ENCODE measurements at places on chromosomes 2 and 18.

- no peak for DNase-seq
These were observed 10.0 kb downstream of the INPP4A start for GRCh38 chr2:98454500-98455235.

DNA sequence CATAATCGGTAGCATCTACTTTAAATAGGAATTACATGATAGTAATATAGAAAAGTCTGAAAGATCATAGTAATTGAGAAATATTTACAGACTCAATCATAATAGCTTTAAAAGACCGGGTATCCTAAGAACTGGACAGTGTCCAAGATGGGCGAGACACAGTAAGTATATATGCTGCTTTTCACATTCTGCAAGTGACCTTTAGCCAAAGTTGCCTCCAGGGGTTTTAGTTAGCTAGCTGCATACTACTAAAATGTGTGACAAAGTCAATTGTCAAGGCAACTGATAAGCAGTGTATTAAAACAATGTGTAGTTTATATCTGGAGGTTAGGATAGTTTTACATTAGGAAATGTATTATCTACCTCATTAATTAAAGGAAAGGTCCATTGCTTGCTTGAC, 24.6 kb downstream of the CD302 start:
- no peak for DNase-seq

DNA sequence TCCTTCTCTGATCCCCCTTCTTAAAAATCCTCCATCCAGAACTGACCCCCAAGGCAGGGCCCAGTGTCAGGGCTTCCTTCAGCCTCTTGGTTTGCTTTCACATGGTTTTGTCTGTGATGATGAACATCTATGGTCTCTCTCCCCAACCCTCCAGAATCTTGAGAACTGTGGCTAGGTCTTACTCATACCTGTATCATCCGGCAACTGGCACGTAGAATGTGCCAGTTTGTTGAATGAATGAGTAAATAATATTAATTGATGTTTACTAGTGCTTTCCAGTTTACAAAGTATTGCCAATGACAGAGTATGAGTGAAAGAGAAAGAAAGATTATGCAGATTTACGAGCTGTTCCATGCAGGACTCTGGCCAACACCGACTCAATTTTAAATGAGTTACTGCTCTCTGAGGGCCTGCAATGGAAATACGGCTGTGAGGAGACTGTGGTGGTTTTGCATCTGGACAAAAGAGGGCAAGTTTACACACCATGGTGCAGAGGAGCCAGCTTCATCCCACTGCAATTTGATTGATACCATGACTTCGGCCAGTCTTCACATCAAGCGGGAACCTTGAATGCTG, 29.9 kb upstream of the TRIB2 start:
- no peak for DNase-seq

DNA sequence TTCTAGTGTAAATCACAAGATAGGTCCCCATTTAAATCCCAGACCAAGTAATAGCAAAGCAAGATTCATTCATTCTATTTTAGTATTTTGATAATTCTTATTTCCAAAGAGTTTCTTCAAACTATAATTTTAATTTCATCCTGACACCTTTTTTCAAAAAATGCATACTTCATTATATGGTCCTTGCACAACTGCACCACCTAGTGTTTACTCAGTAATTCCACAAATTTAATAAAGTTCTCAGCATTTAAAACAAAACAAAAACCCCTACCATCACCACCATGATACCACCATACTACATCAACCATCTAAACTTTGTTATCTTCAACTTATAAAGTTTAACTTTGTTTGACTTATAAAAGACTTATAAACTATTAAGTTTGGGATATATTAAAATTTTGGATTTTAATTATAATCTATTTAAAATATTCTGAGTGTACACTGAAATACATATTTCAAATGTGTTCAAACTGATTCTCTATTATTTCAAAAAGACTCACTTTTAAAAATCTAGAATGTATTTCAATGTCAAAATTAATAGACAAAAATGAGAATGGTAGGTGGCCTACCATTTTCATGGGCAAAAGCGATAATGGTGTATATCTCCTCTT, 44.2 kb downstream of the WDPCP start:
- DNase-seq: no peak

GRCh38 chr2:231144896-231145295, 20.1 kb upstream of the HTR2B start:
- DNase-seq: no peak

GRCh38 chr2:168402531-168402930, 53.5 kb upstream of the CERS6 start:
- no peak for DNase-seq

DNA sequence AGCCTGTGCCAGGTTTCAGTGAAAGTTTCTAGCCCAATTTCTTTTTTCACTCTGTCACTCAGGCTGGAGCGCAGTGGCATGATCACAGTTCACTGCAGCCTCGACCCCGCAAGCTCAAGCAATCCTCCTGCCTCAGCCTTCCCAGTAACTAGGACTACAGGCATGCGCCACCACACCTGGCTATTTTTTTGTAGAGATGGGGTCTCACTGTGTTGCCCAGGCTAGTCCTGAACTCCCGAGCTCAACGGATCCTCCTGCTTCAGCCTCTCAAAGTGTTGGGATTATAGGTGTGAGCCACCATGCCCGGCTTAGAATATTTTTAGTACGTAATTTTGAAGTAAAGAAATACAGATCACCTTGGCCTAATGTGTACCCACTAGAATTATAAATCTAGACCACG, 87.1 kb downstream of the GORASP2 start:
- no peak for DNase-seq

GRCh38 chr2:238790126-238790832, 57.6 kb upstream of the TWIST2 start:
- DNase-seq: no peak

GRCh38 chr18:43531438-43531837, 254.1 kb upstream of the SYT4 start:
- DNase-seq: no peak

GRCh38 chr2:46650556-46651001, 171.2 kb downstream of the TMEM247 start:
- DNase-seq: peak; percentile 38

GRCh38 chr18:6666012-6666685, 63.4 kb upstream of the ARHGAP28 start:
- DNase-seq: no peak

DNA sequence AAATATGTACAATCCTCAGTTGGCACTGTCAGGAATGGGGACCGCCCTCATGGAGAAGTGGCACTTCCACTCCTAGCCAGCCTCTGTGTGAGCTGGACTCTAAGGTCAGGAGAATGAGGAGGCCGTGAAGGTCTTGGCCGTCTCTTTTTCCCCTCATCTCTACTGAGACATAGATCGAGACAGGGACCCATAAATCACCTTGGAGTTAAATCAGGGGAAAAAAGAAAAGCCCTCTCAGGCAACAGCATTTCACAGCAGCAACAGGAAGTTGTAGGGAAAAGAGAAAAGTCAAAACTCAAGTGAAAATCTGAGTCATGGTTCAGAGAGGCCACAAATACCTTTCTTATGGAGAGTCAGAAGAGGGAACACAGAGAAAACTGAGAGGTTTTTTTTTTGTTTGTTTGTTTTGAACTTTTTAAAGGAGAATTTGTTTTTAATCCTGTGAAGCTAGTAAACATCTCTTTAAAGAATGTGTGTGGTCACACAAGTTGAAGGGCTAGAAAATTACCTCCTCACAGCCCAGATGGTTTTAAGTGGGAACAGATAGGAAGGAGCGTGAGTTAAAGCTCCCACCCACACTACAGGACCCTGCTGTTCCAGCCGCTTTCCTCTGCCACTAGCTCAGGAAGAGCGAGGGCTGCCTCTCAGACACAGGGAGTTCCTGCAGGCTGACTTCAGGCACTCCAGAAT, 30.6 kb upstream of the CYP1B1 start:
- no peak for DNase-seq

DNA sequence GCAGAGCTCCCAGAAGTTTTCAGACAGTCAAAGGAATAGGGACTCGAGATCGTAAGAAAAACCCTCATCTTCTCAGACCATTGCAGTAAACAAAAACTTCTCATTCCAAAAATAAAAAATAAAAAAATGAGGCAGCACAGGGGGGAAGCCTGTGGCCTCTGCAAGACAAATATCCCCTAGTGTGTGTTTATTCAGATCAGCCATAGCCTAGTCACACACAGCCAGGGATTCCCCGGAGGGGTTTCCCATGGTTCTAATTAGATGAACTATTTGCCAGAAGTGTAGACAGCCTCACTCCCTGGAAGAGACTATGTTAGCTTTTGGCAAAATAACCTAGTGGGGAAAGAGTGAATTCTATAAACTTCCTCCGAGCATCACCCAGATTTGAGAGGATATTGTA, 122.9 kb upstream of the KLF7 start:
- DNase-seq: no peak

DNA sequence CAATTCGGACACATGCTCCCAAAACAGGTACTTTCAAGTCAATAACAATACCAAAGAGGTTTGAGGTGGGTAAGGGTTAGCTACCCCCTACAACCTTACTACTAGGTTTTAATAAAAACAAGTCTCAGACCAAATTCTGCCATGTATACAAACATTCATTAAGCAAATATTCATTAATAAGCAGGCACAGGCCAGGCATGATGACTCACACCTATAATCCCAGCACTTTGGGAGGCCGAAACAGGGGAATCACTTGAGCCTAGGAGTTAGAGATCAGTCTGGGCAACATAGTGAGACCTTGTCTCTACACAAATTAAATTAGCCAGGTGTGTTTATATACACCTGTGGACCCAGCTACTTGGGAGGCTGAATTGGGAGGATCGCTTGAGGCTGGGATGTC, 11.7 kb upstream of the ELAC1 start:
- no peak for DNase-seq

GRCh38 chr2:13110825-13111224, 394.1 kb downstream of the TRIB2 start:
- DNase-seq: no peak

DNA sequence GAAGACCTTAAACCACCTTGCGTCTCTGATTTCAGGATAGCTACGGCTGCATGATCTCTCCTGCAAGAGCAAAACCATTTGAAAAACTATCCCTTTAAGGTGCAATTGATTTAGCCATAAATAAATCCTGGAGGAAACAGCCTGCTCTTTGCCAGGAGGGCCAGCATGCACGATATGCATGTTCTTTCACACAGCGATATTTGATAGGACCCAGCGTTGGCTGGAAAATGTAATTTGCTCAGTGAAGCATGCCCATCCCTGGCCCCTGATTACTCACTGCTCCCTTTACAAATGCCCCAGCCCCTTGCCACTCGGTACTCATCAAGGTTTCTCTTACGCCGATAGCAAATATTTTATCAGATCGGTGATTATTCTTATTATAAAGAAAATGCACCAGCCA, 315.4 kb downstream of the CDH2 start:
- no peak for DNase-seq

Data from activated CD8-positive, alpha-beta memory T cell treated with anti-CD3 and anti-CD28 coated beads for 1 hour (primary cell).